ENCODE measurements at places on chromosomes 7 and 10.
A peak's percentile ranks its signal among the peaks of the same experiment; 100 is the strongest.

DNA sequence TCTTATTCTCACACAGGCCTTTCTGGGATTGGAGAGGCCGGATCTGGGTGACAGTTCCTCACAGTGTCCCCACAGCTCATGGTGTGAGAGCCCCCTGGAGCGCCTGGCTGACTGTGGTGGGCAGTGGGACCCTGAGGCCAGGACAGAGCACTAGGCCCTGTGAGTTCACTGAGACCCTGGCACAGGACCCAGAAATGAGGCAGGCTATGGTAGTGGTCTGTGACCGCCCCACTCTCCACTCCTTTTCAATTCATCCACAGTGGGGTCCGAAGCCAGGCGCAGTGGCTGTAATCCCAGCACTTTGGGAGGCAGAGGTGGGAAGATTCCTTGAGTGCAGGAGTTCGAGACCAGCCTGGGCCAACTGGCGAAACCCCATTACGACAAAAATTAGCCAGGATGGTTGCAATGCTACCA lies 95.9 kb upstream of the TNRC18 start:
- H3K4me1 ChIP-seq = peaks cover 10% of the 10 kb centered on the region
- no peak overlapping the region for H3K27ac ChIP-seq
- no peaks in the 10 kb centered on the region for H3K27me3 ChIP-seq
- H3K4me3 ChIP-seq = no peak overlapping the region
- no peaks in the 10 kb centered on the region for H3K36me3 ChIP-seq

DNA sequence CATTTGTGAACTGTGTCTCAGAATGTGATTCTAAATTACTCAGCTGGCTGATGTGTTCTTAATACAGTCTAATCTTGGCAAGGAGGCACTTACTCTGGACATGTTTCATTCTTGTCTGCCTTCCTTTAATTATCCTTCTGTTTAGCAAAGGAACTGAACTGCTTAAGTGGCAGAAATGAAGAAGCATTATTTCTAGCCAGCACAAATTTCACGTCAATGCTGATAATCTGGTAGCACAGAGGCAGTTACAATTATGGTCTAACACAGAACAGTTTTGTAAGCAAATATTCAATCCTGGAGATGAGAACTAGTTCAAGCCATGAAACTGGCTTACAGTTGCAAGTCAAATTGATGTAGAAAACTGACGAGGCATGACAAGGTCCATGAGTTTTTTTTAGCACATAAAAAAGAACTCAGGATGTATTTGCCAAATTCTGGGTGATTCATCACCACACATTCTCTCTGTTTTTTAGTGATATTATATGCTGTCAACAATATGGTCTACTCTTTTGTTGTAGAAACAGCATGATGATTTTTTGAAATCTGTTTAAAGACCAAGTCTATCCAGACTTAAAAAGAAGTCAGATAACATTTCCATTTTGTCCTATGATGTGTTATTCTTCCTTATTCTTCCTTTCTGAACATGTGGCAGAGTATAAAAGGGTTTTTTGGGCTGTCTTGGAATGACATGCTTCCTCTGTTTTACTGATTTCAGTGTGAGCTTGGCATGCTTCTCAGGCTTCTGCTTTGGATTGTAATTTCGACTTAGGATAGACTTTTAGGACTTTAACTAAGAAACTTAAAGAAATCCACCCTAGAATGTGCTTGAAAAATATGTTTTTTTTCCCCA lies 154.8 kb downstream of the DNAJB9 start:
- no peak overlapping the region for H3K27ac ChIP-seq
- DNase-seq = no peak
- no peaks in the 10 kb centered on the region for H3K4me1 ChIP-seq
- no peaks in the 10 kb centered on the region for H3K27me3 ChIP-seq
- H3K4me3 ChIP-seq = no peak overlapping the region

DNA sequence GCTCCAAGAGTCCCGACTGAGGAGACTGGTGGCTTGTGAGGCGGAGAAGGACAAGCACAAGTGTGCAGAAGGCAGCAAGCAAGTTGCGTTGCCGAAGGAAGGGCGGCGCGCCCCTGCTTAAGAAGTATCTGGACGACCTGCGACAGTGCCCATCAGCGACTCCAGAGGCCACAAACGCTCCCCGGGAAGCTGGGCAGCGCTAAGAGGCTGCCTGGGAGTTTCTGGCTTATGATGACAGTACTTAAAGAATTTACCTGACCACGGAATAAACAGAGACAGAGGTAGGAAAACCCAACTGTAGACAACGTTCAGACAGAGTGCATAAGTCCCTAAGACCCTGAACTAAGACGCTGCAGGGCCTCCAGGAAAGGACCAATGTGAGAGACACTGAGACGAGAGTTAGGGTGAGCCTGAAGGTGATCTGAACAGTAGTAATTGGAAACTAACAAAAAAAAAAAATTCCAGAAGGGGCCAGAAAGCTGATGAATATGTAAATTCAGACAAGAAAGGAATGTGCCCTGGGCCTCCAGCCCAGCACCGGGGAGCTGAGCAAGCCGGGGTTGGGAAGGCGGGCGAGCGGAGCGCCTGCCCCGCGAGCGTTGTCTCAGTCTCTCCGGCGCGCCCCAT lies 1.0 kb downstream of the OSBPL3 start:
- H3K27me3 ChIP-seq = no peaks in the 10 kb centered on the region
- DNase-seq = no peak
- H3K4me1 ChIP-seq = peaks cover 64% of the 10 kb centered on the region
- H3K36me3 ChIP-seq = no peaks in the 10 kb centered on the region
- H3K4me3 ChIP-seq = peak overlapping the region; percentile 96

- no peak overlapping the region for H3K27ac ChIP-seq
- H3K4me1 ChIP-seq = no peaks in the 10 kb centered on the region
- DNase-seq = no peak
- no peaks in the 10 kb centered on the region for H3K36me3 ChIP-seq
- no peak overlapping the region for H3K4me3 ChIP-seq
- no peaks in the 10 kb centered on the region for H3K27me3 ChIP-seq
Observed at GRCh38 chr7:234051-234707, 41.8 kb downstream of the FAM20C start.

DNA sequence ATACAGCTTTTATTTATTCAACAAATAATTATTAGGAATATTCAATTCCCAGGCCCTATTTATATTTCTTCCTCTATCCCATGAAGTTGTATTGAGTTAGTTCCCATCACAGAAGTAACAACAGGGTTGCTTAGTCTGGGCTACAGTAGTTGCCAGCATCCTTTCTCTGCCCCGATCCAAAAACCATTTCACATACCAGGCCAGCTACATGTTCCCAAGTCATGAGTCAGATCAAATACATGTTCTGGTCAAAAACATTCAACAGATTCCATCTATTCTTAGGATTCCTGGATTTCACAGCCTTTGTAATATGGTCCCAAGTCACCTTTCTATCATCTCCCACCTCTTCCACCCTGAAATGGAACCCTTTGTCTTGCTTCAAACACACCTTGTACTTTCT lies 91.6 kb downstream of the RAB11FIP2 start:
- no peak overlapping the region for H3K27ac ChIP-seq
- H3K4me3 ChIP-seq = no peak overlapping the region
- peaks cover 24% of the 10 kb centered on the region for H3K27me3 ChIP-seq
- H3K36me3 ChIP-seq = no peaks in the 10 kb centered on the region

GRCh38 chr10:127132451-127132850 lies 63.9 kb downstream of the INSYN2A start:
- DNase-seq = no peak
- no peak overlapping the region for H3K4me3 ChIP-seq
- no peak overlapping the region for H3K27ac ChIP-seq
- no peaks in the 10 kb centered on the region for H3K36me3 ChIP-seq
- no peaks in the 10 kb centered on the region for H3K4me1 ChIP-seq
- H3K27me3 ChIP-seq = no peaks in the 10 kb centered on the region

DNA sequence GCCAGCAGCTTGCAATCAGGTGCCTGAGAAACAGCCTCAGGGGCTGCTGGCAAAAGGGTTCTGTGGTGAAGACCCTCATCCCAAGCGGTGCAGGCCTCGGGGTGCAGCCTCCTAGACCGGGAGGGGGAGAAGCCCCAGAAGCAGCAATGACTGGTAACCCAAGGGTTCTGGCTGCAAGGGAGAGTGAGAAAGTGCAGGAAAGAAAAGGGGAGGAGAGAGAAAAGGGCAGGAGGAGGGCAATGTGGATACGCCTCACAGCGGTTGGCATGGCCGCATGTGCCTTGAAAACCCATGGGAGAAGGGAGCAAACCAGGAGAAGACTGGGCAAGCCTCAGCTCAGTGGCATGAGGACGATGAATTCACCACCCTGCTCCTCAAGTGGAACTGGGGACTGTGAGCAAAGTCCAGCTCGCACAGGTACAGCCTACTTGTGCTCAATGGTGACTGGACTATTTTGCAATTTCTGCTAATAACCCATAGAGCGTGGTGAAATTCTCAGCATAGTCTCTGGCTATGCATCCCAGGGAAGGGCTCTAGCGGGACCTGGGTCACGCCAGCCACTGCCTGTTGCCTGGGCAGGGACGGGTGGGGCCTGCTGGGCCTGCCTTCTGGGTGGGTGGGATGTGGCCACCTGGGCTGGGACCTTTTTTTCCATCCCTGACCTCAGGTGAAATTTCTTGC lies 6.2 kb downstream of the CLRN3 start:
- no peaks in the 10 kb centered on the region for H3K4me1 ChIP-seq
- H3K36me3 ChIP-seq = no peaks in the 10 kb centered on the region
- H3K27me3 ChIP-seq = no peaks in the 10 kb centered on the region

- H3K27me3 ChIP-seq = no peaks in the 10 kb centered on the region
- H3K4me3 ChIP-seq = no peak overlapping the region
- DNase-seq = no peak
- no peaks in the 10 kb centered on the region for H3K4me1 ChIP-seq
Observed at GRCh38 chr7:31971049-31971667, 99.0 kb downstream of the PDE1C start.

DNA sequence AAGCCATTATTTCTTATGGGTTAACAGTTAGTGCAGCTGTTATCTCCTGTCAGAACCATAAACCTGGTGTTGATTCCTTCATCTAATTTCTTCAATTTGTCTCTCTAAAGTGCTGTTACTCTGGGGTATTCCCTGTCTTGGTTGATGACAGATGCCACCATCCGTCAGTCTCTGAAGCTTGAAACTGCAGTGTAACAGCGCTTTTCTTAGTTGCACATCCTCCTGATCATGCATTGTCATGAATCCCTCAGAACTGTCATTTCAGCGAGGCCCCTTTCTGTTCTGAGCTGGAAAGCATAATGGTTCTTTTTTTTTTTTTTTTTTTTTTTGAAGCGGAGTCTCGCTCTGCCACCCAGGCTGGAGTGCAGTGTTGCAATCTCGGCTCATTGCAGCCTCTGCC lies 193.9 kb downstream of the SDK1 start:
- H3K27me3 ChIP-seq = no peaks in the 10 kb centered on the region
- peaks cover 4% of the 10 kb centered on the region for H3K36me3 ChIP-seq
- H3K4me1 ChIP-seq = peaks cover 23% of the 10 kb centered on the region
- H3K27ac ChIP-seq = no peak overlapping the region

- H3K27ac ChIP-seq = no peak overlapping the region
- H3K36me3 ChIP-seq = no peaks in the 10 kb centered on the region
- no peaks in the 10 kb centered on the region for H3K4me1 ChIP-seq
- H3K4me3 ChIP-seq = no peak overlapping the region
- no peaks in the 10 kb centered on the region for H3K27me3 ChIP-seq
- no peak for DNase-seq
Observed at GRCh38 chr7:18653381-18654155, 158.0 kb downstream of the HDAC9 start.

DNA sequence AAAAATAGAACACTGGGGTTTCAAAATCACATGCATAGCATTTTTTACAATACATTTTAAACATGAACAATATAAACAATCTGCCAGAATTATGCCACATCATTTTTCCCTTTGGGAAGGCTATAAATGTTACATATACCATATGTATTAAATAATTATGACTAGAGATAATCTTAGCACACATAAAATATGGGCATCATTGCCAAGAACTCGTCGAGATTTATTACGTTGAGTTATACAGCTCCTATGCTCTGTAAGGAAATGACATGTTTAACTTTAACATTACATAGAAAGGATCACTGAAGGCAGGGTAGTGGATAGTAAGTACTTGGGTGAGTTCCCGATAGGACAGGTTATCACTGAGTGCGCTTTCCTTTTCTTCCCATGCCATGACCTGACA lies 267.8 kb downstream of the PARD3 start:
- H3K4me1 ChIP-seq = no peaks in the 10 kb centered on the region
- H3K27me3 ChIP-seq = no peaks in the 10 kb centered on the region
- no peak overlapping the region for H3K4me3 ChIP-seq
- DNase-seq = no peak

DNA sequence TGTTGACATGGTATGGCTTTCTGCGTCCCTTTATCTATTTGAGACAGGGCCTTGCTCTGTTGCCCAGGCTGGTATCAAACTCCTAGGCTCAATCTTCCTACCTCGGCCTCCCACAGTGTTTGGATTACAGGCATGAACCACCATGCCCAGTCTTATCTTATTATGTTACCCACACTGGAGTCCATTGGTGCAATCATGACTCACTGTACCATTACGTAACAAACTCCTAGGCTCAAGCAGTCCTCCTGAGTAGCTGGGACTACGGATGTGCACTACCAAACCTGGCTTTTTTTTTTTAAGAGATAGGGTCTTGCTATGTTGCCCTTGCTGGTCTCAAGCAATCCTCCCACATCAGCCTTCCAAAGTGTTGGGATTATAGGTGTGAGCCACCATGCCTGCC lies 66.7 kb downstream of the CCDC3 start:
- H3K4me3 ChIP-seq = no peak overlapping the region
- no peak for DNase-seq
- H3K4me1 ChIP-seq = no peaks in the 10 kb centered on the region
- H3K27ac ChIP-seq = no peak overlapping the region
- peaks cover 24% of the 10 kb centered on the region for H3K27me3 ChIP-seq

DNA sequence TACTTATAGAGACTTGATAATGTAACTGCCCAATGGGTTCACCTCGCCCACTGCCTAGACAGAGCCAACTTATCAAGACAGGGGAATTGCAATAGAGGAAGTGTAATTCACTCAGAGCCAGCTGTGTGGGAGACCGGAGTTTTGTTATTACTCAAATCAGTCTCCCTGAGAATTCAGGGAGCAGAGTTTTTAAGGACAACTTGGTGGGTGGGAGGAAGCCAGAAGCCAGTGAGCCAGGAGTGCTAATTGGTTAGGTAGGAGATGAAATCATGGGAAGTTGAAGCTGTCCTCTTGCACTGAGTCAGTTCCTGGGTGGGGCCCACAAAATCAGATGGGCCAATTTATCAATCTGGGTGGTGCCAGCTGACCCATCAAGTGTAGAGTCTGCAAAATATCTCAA lies 20.1 kb upstream of the C7orf33 start:
- no peak overlapping the region for H3K27ac ChIP-seq
- H3K4me3 ChIP-seq = no peak overlapping the region
- H3K36me3 ChIP-seq = peaks cover 2% of the 10 kb centered on the region
- peaks cover 16% of the 10 kb centered on the region for H3K27me3 ChIP-seq
- H3K4me1 ChIP-seq = peaks cover 12% of the 10 kb centered on the region

DNA sequence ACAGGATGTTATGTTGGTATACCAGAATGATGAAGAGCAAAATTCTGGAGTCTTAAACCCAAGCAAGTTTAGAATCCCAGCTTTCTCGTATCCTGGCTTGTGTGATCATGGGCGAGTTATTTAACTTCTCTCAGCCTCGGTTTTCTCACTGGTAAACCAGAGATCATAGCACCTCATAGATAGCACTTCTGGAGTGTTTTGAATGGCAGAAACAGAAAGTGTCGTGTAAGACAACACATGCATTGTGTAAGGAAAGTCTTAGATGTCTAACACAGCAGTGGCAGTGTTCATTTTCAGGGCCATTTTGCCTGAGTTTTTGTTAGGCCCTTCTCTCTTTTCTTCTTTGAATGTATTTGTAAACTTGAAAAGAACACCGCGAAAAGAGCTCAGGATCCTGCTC lies 465.1 kb downstream of the AUTS2 start:
- no peaks in the 10 kb centered on the region for H3K27me3 ChIP-seq
- H3K27ac ChIP-seq = no peak overlapping the region
- no peak overlapping the region for H3K4me3 ChIP-seq
- H3K4me1 ChIP-seq = no peaks in the 10 kb centered on the region
